ENCODE measurements at places on chromosomes 12 and 14.
A peak's percentile ranks its signal among the peaks of the same experiment; 100 is the strongest.

DNA sequence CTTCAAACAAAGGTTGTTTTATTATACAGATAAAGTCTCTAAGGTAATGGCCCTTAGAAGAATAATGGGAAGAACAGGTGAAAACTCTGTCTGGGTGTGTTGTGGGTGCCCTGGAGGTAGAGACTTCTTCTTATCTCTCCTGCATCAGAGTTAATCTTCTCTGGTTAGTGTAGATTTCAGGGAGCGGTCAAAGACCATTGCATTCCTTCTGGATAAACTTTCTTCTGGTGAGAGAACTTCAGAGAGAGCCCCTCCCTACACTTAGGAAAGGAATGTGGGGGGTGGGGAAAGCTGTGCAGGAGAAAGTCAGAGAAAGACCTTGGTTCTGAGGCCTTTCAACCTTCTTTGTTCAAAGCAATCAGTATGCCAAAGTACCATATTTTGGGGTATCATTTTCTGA, 658.5 kb downstream of the DIO2 start:
- no peak for DNase-seq

GRCh38 chr14:105392131-105393090, 5.9 kb upstream of the TEX22 start:
- no peak for DNase-seq

DNA sequence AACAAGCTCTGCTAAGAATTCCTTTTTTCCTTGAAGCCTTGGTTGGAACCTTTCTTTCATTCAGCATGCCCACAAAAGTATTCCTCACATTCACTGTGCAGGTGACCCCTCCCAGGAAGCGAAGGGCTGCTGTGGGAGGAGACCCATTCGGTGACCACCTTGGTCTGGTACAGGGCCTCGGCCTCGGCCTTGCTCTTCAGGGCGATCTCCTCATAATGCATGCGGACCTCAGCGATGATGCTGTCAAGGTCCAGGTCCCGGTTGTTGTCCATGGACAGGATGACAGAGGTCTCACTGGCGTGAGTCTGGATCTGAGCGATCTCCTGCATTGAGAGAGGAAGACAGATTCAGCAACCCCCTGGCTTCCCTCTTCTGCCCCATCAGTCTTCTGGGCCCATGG, 3.1 kb downstream of the KRT74 start:
- DNase-seq = no peak

DNA sequence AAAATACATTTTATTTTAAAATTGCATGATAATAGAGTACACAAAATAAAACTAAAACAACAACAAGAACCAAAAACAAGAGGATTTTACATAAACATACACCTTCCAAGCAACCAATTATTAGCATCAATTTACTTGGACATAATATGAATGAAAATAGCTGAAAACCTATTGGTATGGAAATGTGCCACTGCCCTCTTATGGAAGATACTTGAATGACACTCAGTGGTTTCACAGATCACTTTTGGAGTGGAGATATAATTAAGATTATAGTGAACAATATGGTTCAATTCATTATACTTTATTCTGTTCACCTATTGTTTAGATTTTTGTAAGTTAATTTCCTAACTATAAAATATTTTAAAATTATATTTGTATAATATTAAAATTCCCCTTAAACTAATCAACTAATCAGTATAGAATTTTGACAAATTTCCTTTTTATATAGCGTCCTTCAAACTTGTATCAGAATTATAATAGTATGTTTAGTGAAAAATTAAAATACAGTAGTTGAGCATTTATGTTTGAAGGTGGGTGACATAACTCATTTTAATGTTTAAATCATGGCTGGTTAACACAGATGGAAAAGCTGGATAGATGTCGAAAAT, 70.1 kb downstream of the SLC6A15 start:
- DNase-seq = no peak

GRCh38 chr12:32104572-32105355, 1.9 kb upstream of the BICD1 start:
- DNase-seq = no peak

GRCh38 chr12:32651151-32651955, 27.7 kb upstream of the DNM1L start:
- DNase-seq = no peak

DNA sequence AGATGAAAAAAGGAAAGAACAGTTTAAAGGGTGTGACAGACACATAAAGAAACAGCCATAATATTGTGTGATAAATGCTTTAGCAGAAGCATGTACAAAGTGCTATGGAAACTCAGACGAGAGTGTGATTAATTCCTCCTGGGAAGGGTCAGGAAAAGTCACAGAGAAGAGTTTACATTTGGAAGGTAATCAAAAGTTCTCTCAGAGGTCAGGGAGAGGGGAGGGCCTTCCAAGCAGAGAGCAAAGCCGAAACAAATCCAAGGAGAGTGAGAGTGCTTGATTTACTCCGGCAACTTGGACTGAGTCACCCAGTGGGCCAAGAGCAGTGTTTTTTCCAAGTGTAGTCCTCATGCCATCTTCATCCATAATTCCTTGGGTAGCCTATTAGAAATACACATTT, 108.3 kb downstream of the IGF1 start:
- no peak for DNase-seq

GRCh38 chr12:128570191-128571065, 253.3 kb downstream of the SLC15A4 start:
- DNase-seq = peak; percentile 2

DNA sequence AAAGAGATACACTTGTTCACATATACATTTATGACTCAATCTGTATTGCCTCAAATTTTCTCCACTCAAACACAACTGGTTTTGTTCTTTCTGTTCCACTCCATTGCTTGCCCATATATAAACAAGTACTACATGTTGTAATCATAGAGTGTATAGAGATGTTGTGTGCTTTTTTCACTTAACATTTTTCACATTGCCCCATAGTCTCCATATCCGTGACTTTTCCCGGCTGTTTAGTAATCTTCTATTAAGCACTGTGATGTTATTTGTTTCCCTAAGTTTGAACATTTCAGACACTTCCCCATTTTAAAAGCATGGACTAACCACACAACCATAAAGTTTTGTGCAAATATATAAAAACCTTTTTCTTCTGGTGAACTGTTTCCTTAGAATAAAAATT, 45.5 kb upstream of the PTPRR start:
- no peak for DNase-seq

- DNase-seq = no peak
These were observed 36.7 kb upstream of the TMCC3 start for GRCh38 chr12:94686834-94687628.

- no peak for DNase-seq
These were observed 120.2 kb downstream of the DAAM1 start for GRCh38 chr14:59308673-59309072.

DNA sequence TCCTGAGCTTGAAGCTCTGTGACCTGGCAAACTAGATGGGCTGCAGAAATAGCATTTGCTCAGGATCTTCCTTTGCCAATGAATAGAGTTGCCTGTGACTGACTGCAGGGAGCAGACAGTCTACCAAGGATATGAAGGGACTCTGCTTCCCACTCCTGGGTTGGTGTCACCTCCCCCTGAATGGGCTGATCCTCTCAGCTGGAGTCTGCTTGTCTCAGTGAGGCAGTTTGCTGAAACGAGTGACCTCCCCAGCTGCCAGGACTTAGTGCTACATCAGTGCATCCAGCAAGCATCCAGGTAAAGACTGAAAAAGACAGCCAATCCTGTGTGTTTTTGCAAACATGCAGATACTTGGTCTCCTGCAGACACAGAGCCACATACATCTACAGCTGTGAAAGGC, 28.5 kb downstream of the PAH start:
- DNase-seq = no peak

DNA sequence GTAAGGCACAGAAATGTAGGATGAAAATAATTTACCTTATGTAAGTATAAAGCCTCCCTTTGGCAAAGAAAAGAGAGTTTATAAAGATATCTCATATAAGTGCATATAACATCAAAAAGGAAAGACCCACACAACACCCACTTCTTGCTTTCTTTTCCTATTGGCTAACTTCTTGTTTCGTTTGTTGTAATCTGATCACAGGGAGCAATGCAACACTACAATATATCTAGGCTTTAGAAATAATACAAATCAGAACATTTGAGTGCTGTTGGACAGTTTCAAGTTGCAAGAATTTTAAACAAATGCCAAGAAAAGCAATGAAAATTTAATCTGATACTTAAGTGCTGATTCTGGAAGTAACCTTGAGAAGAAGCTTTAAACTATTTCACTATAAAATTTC, 1.3 kb downstream of the FGD6 start:
- no peak for DNase-seq

- DNase-seq = peak; percentile 9
These were observed 722 bp downstream of the TMED8 start for GRCh38 chr14:77375973-77376770.

DNA sequence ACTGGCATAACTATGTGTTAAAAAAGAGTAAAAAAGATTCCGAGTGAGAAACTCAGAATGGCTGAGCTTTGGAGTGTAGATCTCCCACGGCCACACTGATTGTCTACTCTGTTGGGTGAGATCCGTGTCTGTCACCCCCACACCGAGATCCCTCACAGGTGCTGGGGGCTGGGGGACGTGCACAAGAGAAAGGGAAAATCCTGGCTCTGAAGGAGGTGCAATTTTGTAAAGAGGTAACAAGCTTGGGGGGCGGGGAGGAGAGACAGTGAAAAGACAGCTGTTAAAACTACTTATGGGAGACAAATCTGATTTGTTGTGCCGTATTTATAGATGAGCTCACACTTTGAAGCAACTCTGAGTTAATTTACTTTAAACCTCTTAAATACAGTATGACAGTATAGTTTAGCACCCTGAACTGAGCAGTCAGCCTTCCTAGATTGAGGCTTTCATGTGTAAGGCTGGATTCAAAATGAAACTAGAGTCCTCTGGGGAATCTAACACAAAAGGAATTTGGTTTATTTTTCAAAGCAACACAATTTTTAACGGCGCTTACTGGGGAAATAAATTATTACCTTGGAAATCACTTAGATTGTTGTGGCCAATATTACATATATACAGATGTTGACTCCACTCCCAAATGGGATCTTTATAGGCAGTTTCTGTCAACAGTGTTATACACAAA, 167.4 kb upstream of the RGS6 start:
- no peak for DNase-seq

DNA sequence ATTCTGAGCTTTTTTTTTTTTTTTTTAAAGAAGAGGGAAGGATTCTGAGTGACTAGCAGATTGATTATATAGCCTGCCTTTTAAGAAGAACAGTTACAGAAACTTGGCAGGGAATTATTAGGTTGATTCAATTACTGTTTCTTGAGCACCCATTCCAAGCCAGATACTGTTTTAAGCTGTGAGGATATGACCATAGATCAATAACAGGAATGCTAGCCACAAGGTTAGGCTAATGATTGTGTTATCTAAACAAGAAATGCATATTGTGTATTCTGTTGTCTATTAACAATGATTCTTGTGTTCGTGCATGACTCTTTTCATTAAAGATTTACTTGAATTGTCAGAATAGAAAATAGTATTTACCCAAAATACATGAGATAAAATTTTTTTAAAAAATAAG, 67.1 kb downstream of the PRORP start:
- no peak for DNase-seq

- DNase-seq = no peak
These were observed 11.8 kb downstream of the HNRNPC start for GRCh38 chr14:21257394-21257909.

DNA sequence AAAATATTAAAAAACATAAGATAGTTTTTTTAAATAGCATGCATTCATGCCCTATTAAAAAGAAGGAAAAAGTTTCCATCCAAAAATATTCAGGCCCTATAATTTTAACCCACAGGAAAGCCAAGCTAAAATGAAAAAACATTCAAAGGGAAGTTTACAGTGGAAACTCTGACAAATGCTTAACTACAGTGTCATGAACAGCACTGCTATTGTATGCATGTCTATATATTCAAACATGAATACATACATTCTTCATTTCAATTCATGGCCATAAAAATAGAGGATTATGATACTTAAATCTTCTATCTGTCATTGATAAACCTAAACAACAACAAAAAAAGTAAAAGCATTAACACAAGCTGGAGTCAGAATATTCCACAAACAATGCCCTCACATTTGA, 67.4 kb downstream of the PPP2R5E start:
- no peak for DNase-seq

DNA sequence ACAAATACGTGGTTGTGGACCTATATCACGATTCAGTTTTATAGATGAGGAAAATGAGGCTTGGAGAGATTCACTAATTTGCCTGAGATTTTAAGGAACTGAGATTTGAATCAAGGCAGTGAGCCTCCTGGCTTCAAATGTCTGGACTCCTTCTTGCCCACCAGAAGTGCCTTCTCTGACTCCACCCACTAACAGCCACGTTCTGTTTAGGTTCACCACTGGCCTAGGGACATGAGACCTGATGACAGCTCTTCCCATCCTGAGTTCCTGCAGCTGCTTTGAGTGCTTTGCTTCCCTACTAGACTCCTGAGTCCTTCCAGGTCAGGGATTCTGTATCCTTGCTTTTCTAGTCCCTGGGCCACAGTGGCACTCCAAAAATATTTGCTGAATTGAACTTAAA, 57.1 kb downstream of the PLBD1 start:
- no peak for DNase-seq

DNA sequence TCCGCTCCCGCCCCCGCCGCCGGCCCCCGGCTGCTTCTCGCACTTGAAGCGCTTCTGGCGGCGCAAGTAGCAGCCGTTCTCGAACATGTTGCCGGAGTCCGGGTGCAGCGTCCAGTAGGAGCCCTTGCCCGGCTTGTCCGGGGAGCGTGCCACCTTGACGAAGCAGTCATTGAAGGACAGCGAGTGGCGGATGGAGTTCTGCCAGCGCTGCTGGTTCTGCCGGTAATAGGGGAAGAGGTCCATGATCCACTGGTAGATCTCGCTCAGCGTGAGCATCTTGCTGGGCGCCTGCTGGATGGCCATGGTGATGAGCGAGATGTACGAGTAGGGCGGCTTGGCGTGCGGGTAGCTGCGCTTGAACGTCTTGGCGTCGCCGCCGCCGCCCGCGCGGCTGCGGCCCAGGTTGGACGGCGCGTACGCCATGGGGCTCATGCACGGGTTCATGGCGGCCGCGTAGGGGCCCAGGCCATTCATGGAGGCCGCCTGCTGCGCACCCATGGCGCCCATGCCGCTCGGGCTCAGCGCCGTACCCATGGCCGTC, 3.0 kb downstream of the FOXA1 start:
- no peak for DNase-seq

DNA sequence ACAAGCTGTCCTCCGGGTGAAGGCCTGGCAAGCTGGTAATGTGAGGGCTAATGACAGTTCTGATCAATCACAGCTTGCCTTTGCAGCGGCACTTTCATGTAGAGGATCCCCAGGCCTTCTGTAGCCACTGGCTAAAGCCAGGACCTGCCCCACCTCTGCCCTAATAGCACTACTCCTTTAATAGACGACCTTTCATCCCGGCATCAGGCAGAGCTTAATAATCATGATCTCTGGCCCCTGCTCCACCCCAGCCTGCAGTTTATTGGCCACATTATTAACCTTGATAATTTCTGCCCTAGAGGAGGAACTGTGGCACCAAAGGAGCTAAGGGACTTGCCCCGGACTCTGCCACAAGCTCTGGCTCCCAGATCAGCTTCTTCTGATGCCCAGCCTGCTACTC, 142.3 kb upstream of the TBX3 start:
- DNase-seq = no peak

DNA sequence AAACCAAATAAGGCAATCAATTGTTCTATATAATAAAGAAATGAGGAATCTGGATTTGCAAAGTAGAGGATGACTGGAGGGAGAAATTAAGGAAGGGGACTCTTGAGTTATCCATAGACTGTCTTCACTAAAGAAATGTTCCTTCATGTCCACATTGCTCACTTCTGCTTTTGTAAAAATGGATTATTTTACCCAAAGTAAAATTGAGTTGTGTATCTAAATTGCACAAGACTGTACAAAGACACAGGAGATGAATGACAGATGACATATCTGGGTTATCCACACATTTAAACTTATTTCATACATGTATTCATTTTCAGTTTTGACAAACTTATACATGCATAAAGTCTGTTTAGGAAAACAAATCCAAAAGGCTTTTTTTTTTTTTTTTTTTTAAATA, 11.3 kb downstream of the ATP2B1 start:
- no peak for DNase-seq

Data from stimulated activated CD8-positive, alpha-beta memory T cell treated with anti-CD3 and anti-CD28 coated beads, Interleukin-15, amount 100 ng/mL, for 48 hours (primary cell).